ENCODE measurements at places on chromosomes 3 and 15. TPM values are rescaled to one million over a fixed set of nuclear protein-coding genes. Genes with fewer than 3 reads are reported as not detected.

PDCD7 gene
- 29.9 TPM for total RNA-seq

RAF1 gene
- 64.4 TPM for total RNA-seq

NTRK3 gene
- total RNA-seq, result 22.2 TPM

AADACL2 gene
- total RNA-seq, result not detected

DLL4 gene
- total RNA-seq, result 0.62 TPM

KBTBD12 gene
- not detected for total RNA-seq

TEX55 gene
- total RNA-seq, result 0.03 TPM

CEP63 gene
- 14.0 TPM for total RNA-seq

GPR15 gene
- not detected for total RNA-seq

SYNPR gene
- total RNA-seq, result not detected

HTD2 gene
- 7.2 TPM for total RNA-seq

CSPG4 gene
- 0.10 TPM for total RNA-seq

CGNL1 gene
- 2.0 TPM for total RNA-seq

COL6A5 gene
- not detected for total RNA-seq

ROPN1 gene
- total RNA-seq, result not detected

ZNF385D gene
- total RNA-seq, result not detected

AGBL1 gene
- not detected for total RNA-seq

SPTSSB gene
- total RNA-seq, result not detected

IL17RD gene
- 0.47 TPM for total RNA-seq

TTC21A gene
- 1.4 TPM for total RNA-seq

PLAAT1 gene
- total RNA-seq, result not detected

ACAA1 gene
- total RNA-seq, result 48.9 TPM

TPM1 gene
- 523 TPM for total RNA-seq

PPARG gene
- 41.7 TPM for total RNA-seq

GPR87 gene
- total RNA-seq, result 1.2 TPM

ZNF660 gene
- total RNA-seq, result not detected

AMIGO3 gene
- total RNA-seq, result 1.4 TPM

GRM2 gene
- total RNA-seq, result not detected

MITF gene
- total RNA-seq, result 7.2 TPM

SLC24A5 gene
- not detected for total RNA-seq

MUC4 gene
- not detected for total RNA-seq
